ENCODE measurements at places on chromosomes 1 and 21. TPM values are rescaled to one million over a fixed set of nuclear protein-coding genes. Genes with fewer than 3 reads are reported as not detected.

Gene LCE1A
- not detected for total RNA-seq

Gene SUSD4
- total RNA-seq: under 0.01 TPM

Gene RNF187
- total RNA-seq: 39.8 TPM

Gene PGLYRP3
- total RNA-seq: not detected

Gene TGFB2
- 13.4 TPM for total RNA-seq

Gene PRAMEF25
- not detected for total RNA-seq

Gene OR2T27
- not detected for total RNA-seq

Gene THEM5
- total RNA-seq: not detected

Gene CLCA1
- total RNA-seq: not detected

Gene EBNA1BP2
- total RNA-seq: 68.4 TPM

DNA sequence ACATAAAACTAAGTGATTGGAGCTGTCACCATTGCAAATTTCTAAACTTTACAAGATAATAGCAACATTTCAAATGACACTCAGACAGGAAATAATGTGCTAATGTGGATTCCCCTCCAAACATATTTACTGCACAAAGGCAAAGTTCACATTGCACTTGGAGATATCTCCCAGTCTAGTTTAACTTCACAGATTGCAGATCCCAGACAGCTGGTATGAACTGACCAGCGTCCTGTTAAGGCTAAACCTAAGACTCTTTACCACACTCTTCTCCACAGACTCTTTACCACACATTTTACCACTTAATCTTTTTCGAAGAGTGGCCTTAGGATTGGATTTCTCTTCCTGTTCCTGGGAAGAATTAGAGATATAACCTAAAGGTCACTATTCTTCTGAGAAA lies 40.6 kb upstream of the HSD3B1 start:
- no peak for DNase-seq

DNA sequence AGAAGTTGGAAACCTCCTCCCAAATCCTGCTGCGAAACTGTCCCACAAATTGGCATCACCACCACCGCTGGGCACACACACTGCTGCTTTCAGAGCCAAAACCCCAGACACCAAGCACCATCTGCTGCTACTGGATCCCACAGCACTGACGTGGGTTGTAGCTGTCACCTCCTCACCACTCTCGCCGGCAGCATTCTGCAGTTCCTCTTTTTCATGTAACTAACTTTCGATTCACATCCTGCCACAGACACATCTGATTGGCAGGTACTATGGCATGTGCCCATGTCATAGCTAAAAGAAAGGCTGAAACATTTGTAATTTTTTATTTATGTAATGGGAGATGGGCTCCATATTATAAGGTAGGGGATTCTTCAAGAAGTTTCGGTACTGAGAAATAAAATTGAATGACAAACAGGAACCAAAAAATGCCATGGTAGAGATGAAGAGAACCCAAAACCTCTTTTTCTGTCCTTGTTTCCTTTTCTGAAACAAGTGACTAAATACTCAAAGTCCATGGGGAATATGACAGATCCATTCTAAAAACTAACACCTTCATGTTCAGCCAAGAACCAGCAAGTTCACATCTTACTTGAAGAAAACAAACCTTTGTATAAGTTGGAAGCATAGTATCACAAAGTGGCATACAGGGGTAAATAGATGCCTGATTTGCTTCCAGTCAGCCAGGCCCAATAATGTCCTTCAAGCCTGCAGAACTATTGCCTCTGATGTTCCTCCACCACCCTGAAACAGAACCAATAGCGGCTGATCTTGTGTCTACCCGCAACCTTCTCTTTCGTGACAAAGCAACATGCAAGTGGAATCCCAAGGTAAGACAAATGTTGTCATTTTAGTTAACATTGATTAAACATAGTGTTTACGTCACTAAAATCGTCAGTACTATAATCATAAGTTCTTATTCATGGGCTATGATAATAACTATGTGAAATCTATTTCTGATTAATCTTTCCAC lies 26.6 kb upstream of the RGS13 start:
- no peak for DNase-seq

- DNase-seq: no peak
Measured at GRCh38 chr1:180947499-180947885, 34.8 kb downstream of the KIAA1614 start.

DNA sequence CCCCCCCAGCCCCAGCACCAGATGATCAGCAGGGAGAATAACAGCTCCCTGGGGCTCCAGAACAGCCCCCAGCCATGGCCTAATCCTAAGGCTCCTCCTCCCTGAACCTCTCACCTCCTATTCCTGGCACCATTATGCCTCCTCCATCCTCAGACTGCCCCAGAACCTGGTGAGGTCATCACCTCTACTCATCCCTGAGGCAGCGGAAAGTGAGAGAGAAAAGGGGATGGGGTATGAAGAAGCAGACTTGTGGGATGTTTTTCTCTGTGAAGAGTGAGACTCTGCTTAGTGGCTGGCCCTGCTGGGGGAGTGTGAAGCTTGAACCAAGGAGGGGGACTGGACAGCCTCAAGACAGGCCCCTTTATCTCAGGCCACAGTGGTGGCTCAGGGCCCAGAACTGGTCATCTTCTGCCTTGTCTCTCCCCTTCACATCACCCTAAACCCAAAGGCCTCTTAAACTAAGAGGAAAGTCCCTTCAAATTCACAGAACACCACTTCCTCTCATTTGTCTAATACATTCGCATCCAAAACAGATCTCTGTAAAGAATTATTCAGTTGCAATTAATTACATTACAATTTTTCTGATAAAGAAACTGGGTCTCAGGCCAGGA lies 2.2 kb upstream of the PPM1J start:
- DNase-seq: no peak

DNA sequence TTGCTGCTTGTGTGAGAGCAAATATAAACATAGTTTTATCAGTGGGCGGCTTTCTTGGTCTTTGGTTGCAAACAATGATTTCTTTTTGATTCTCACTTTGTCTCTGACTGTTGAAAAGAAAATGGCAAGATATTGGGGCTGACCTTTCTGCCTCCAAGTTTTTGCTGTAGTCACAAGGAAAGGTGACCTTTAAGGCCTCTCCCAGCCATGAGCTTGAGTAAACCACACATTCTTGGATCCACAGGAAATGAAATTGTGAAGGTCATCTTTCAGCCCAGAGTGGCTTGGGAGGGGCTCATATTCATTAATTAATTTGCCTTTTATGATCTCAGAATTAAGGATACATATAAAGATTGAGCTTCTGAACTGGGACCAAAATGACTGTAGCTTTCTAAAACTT lies 241.6 kb downstream of the BACH1 start:
- no peak for DNase-seq

GRCh38 chr1:197390856-197391255 lies 122.8 kb downstream of the CRB1 start:
- no peak for DNase-seq

- peak; percentile 6 for DNase-seq
Measured at GRCh38 chr1:65581119-65581518, 160.7 kb downstream of the LEPR start.

- no peak for DNase-seq
Measured at GRCh38 chr1:50262436-50262835, 153.7 kb downstream of the ELAVL4 start.

DNA sequence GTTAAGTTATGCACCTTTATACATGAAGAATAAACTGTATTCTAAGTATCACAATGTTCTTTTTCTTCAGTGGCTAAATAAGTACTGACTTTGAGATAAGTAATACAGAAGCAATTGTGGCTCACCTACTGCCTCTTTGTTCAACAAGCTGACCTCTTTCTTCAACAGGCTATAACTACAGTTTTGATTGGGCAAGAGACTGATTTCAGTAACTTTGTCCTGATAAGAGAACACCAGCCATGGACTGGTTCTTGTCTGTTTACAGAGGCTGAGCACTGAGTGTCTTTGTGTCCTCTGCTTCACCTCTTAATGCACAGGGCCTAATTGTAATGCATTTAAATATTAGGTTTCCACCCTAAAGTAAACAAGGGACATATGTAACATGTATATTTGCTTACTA lies 34.6 kb upstream of the PDE4B start:
- DNase-seq: no peak

GRCh38 chr1:51294566-51295184 lies 35.7 kb downstream of the TTC39A start:
- DNase-seq: no peak

GRCh38 chr1:37068897-37069296 lies 34.6 kb upstream of the GRIK3 start:
- DNase-seq: no peak

- no peak for DNase-seq
Measured at GRCh38 chr1:29746076-29746665, 509.8 kb downstream of the PTPRU start.

DNA sequence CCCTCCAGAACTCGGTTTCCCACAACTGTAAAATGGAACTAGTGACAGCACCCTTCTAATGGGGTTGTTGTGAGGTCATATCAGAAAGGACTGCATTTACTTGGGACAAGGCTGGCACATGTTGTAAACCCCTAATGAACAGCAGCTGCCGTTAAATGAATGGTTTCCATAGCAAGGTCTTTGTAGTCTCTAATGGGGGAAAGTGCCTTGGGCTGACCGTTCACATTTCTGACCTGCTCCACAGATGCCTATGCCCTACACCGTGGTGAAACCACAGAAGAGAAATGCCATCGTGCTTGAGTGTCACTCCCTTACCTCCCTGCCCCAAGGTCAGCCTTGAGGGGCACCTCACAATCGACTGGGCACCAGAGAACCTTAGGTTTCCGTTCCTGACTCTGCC lies 143.1 kb downstream of the ZSCAN20 start:
- no peak for DNase-seq

DNA sequence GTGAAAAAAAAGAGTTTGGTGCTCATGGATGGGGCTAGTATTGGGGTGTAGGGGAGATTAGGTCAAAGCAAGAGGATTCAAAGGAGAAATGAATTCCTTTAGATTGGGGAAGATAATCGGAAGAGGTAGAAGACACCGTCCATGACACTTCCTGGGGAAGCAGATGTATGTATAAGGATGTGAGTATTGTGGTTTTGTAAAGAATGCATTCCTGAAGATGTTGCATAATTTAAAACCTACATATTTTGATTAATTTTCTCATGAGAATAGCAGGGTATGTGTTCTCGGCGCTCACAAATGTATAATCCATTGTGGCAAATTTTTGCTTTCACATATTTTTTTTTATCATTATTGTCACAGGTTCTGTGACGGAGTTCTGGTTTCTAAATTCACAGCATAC lies 5.5 kb upstream of the LGALS8 start:
- DNase-seq: no peak

DNA sequence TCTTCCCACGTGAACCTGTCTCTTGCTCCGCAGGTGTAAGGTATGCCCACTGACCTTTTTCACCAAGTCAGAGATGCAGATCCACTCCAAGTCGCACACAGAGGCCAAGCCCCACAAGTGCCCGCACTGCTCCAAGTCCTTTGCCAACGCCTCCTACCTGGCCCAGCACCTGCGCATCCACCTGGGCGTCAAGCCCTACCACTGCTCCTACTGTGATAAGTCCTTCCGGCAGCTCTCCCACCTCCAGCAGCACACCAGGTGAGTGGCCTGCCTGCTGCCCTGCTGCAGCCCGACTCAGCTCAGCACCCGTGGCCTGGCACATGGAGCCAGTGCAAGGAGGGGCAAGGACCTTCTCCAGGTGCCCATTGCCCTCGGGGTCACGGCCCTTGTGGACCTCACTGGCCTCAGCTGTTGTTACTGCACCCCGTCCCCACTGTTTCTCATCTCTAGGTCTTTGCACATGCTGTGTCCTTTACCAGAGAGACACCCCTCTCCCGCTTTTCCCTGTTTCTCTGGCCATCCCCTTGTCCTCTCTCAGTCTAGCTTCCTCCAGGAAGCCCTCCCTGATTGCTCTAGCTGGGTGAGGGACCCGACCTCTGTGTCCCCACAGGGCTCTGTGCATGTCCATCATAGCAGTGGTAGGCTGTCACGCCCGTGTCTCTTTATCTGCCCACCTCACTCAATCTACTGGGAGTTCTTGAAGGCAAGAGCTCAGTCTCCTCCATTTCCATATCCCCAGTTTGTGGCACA lies 25.4 kb downstream of the ZNF362 start:
- DNase-seq: no peak

DNA sequence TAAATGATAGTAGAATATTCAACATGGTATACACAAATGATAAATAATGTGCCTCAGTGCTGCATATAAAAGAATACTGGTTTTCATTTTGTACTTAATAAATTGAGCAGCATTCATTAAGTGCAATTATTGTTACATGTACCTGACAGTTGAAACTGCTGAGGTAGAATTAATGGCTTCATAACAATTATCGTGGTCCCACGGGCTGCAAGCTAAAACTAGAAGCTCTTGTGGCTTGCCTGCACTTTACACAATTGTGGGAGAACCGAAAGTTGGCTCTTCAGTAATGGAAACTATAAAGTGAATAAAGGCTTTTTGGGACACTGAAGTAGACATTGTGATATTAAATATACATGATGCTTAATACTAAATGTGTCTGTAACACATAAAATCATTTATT lies 23.2 kb downstream of the INSL5 start:
- DNase-seq: no peak

GRCh38 chr1:245173446-245174211 lies 18.8 kb downstream of the KIF26B start:
- DNase-seq: no peak
